ENCODE measurements at places on chromosomes 6 and 20.
A peak's percentile ranks its signal among the peaks of the same experiment; 100 is the strongest.

DNA sequence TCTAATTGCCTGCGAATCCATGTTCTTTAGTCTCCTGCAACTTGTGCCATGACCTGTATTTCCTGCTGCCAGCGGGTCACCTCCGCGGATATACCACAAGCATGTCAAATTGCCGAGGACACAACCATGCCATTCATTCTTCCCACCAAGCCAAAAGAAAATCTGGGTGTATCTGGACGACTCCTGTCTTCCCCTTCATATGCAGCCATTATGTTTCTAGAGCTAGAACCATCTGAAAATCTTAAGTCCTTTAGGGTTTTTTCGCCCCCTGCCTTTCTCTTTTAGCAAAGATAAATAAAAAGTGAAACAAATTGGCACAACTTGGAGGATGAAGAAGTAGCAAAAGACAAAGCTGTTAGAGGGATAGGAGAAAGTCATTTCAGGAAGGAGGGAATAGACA is 242.6 kb downstream of the ARID1B start:
- DNase-seq: no peak

DNA sequence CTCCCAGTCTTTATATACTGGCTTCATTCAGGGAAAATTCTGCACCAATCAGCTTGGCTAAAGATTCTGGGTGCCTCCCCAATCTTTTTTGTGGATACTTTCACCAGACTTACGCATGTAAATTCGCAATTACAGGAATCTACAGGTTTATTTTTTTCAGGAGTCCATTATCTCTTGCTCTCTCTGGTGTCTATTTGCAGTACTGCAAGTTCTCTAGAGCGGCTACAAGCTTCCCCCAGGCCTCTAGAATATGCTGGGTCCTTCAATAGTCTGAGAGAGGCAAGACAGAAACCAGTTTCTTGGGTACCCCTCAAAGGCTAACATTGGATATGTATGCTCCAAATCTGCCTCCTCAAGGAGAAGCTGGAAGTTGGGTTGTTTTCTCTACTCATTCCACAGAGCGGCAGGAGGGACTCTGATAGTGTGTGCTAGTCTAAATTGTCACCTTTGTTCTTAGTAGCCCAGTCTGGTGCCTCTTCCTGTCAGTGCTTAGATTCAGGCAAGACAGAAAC is 58.5 kb downstream of the SUN5 start:
- no peak for DNase-seq

GRCh38 chr6:21914121-21914973 is 320.8 kb downstream of the SOX4 start:
- no peak for DNase-seq

- DNase-seq: no peak
These were observed 503.2 kb upstream of the ID4 start for GRCh38 chr6:19333936-19334335.

DNA sequence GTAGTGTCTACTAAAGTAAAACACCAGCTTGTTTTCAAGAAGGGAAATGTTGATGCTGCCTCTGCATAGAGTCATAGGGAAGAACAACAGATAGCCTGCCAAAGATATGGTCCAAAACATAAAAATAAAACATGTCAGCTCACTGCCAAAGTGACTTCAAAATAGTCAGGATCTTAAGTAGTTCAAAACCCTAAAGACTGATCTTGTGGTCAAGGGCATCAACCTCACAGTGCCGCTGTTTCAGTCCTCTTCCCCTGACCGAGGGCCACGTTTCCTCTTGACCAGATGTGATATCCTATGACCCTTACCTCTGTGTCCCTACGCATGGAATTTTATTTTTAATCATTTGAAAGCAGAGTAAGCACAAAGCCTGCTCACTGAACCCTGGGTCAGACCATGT is 104.2 kb upstream of the CNKSR3 start:
- DNase-seq: no peak

GRCh38 chr20:9051508-9051907 is 17.4 kb upstream of the PLCB4 start:
- no peak for DNase-seq

GRCh38 chr6:44010411-44011349 is 116.6 kb downstream of the MRPL14 start:
- peak; percentile 52 for DNase-seq

DNA sequence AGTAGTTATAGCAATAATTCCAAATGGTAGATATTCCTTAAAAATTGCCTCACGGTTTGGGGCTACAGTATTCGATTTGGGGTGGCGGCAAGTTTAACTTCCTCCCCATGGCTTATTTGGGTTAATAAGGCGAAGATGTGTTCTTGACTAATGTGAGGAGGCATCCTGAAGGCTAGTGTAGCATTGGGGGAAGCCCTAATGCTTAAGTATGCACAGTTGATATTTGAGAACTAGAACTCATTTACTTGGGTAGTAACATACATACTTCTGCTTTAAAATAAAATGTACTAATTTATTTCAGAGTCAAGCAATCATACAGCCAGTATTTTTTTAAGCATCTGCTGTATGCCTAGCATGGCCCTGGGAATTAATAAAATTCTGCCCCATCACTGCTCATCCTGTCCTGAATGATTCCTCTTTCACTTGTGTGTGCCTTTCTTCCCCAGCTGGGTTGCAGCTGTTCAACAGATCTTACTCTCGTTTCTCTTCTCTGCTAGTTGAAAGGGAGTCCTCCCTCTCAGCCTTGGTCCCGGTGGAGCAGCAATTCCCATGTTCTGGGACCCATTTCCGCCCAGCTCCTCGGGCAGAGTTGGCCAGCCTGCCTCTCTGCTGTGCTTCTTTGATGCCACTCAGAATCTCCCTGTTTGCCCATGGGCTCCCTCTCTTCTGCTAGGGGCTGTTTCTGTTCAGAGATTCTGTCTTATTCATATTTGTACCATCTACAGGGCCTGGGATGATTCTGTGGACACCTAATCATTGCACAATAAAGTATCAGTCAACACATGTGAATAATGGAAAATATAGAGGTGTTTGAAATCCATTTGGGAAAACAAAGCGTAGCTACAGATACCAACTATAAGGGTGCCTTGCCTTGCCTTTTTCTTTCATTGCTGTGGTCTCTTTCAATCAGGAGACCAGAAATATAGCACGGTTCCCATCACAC is 104.8 kb downstream of the ARID1B start:
- DNase-seq: no peak

- DNase-seq: no peak
These were observed 10.2 kb downstream of the POU3F2 start for GRCh38 chr6:98844244-98845210.

- DNase-seq: no peak
These were observed 69.6 kb downstream of the SSR1 start for GRCh38 chr6:7243179-7243981.

DNA sequence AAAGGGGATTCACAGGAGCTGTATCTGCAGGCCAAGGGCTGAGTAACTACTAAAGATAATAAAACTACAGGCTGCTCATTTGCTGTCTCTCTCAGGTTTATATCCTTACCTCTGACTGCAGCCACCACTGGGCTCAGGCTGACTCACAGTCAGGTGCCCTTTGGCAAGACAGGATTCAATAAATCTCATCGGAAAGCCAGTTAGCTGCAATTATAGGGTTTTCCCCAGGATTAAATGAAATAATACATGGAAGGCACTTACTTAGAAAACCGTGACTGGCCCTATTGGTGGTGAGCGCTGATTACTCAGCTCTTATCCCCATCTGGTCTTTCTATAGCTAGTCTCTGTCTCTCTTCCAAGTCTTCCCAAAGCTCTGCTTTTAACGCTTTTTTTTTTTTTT is 26.4 kb downstream of the RMND1 start:
- DNase-seq: no peak

DNA sequence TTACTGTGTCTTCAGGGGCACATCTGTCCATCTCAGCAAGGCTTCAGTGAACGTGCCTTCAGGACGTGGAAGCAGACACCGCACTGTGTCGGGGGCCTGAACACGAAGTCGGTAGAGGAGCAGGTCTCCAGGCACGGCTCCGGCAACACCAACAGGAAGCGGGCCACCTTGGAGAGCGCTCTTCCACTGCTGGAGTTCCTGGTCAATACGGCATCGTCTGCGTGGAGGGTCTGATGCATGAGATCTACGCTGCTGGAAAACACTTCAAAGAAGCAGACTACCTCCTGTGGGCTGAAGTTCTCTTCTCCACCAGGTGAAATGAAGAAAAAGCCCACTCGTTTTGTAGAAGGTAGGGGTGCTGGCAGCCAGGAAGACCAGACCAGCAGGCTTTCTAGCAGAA is 69.3 kb upstream of the SLCO4A1 start:
- DNase-seq: no peak

GRCh38 chr20:10504994-10505730 is 70.1 kb downstream of the SLX4IP start:
- DNase-seq: no peak

GRCh38 chr20:59811681-59812171 is 121.7 kb downstream of the SYCP2 start:
- no peak for DNase-seq

DNA sequence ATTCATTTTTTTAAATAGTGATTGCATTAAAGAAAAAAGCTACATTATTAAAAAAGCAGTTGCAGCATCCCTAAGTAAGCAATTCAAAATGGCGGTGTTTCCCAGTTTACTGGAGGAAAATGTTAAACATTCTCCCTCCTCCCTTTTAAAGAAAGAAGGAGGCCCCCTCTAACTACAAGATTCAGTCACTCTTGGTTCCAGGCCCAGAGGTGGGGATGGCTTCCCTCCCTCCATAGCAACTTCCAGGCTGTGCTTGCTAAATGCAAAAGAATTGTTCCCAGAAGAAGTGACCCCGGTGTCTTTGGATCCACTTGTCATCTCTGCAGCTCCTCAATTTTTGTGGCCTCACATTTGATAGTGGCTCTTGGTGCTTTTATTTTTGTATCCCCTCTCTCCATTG is 165.9 kb downstream of the SOBP start:
- DNase-seq: no peak

Measured in NCI-H2107 (cell line).